Renal cortex interstitium (tissue), 15 donors: ENCODE measurements at places on chromosomes 5 and 9.

GRCh38 chr9:12923468-12924009, 148.7 kb downstream of the LURAP1L start:
- DNase-seq, result no peak

DNA sequence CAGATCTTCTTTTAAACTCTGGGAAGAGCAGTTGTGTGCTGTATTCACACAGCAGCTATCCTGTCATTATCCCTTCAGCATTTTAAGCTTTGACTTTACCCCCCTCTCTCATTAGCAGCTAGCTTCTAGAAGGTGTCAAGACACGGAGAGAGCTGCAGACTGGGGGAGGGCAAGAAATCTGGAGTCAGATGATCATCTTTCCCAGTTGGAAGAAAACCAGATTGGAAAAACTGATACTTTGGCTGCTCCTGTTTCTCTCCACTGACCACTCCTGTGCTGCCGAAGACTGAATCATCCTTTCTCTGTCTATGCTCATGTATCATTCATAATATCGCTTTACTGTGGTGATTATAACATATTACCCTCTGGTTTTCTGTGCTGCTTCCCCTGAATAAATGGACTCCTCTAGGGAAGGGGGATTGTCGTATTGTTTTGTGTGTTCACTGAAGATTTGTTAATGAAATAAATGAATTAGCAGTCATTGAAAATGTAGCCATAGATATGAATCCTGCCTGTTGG, 75.1 kb downstream of the SH3GL2 start:
- DNase-seq, result no peak

GRCh38 chr9:125558453-125559092, 148.4 kb downstream of the MAPKAP1 start:
- peak; percentile 63 for DNase-seq

- DNase-seq, result no peak
These were observed 52.0 kb downstream of the OLFM1 start for GRCh38 chr9:135139366-135139959.

DNA sequence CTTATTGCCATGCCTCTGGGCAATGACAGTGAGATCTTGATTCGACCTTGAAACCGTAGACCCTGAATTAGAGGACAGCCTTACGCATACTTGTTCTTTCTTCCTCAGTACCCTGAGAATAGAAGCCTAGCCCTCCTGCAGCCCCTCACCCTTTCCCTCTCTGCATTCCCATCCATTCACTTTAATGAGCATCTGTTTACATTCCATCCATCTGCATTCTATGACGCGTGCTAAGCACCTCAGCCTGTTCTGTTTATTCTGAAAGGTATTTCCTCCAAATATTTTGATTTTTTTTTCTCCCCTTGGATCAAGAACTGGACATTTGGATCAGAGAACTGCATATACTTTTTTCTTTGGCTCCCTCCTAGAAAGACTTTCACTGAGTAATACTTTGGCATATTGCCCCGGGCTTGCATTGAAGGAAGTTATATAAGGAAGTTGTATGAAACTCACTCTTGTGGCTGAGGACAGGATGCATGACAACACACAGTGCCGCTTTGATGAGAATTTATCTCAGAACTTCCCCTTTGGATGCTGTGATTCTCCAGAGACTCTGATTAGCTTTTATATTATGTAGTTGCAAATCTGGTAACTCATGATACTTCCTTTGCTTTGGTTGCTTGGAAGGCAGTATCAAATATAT, 15.7 kb downstream of the TMEM8B start:
- peak; percentile 61 for DNase-seq

DNA sequence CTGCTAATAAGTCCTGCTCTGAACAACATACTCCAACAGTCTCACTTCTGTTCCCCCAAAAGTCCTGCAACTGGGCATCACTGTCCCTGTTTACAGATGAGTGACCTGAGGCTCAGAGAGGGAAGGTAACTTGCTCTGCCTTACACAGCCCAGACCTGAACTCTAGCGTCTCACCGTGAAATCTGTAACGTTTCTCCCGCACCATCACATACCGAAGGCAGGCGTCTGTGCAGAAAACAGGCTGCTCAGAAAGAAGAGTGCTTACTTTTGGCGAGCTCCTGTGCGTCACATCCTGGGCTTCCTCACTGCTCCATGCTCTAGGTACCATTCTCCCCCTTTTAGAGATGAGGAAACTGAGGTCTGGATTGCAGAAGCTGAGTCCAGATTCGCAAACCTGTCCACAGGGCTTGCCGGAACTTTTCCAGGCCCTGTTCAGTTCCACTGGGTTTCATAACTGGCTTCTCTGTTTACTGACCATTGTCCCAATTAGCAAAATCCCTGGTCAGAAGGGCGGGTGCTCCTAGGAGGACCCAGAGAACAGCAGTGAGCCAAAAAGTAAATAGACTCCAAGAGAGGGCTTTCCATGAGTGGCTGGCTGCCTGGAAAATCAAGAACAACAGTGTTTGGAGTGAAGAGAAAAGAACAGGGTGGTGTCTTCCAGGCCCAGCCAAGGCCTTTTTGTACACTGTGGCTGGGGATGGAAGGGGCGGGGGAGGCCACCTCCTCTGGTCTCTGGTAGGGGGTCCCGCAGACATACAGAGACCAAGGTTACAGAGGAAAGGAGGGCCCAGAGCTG, 27.1 kb downstream of the GSN start:
- no peak for DNase-seq

GRCh38 chr5:151449297-151449696, 1.9 kb downstream of the SLC36A1 start:
- no peak for DNase-seq

GRCh38 chr9:1083325-1083913, 33.3 kb downstream of the DMRT2 start:
- DNase-seq, result no peak

DNA sequence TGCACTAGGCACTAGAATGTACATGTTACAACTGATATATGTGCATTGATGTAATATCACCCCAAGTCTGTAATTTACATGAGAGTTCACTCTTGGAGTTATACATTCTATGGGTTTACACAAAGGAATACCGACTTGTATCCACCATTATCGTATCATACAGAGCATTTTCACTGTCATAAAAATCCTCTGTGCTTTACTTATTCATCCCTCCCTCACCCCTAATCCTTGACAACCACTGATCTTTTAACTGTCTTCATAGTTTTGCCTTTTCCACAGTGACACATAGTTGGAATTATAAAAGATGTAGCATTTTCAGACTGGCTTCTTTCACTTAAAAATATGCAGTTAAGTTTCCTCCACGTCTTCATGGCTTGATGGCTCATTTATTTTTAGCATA, 11.1 kb upstream of the RFK start:
- no peak for DNase-seq

GRCh38 chr9:15191378-15191777, 115.6 kb downstream of the TTC39B start:
- no peak for DNase-seq

DNA sequence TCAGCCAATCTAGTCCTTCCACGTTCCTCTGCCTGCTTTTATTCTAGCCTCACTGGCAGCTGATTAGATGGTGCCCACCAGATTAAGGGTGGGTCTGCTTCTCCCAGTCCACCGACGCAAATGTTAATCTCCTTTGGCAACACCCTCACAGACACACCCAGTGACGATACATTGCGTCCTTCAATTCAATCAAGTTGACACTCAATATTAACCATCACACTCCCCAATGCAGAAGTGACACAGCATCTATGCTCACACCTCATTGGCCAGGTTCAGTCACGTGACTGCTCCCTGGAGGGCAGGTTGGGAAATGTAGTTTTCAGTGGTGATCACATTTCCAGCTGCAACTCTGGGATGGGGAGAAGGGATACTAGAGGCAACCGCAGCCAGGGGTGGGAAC, 13.0 kb downstream of the SUSD3 start:
- no peak for DNase-seq

GRCh38 chr9:123407217-123407851, 51.3 kb downstream of the CRB2 start:
- no peak for DNase-seq

GRCh38 chr9:81737871-81738507, 48.6 kb upstream of the TLE1 start:
- DNase-seq, result no peak

DNA sequence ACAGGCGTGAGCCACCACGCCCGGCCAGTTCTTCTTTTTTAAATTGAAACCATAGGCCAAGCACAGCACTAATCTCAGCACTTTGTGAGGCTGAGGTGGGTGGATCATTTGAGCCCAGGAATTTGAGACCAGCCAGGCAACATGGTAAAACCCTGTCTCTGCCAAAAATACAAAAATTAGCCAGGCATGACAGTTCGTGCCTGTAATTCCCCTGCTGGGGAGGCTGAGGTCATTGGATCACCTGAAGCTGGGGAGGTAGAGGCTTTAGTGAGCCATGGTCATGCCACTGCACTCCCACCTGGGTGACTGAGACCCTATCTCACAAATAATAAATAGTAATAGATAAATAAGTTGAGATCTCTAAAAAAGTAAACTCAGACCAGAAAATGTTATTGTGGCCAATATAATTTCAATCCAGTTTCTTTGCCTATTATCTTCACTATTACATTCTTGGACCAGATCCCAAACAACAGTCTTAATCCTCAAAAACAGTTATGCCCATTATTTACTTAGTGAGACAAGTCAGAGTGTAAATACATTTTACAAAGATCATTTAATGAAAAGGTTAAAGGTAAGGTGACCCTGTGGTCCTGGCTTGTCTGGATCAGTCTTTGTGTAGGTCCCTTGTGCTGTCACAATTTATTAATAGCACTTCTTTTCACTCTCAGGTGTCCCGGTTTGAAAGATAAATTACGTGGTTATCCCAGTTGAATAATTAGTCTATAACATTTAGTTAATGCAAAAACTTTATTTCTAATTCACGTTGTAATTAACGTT, 53.6 kb downstream of the RAB24 start:
- DNase-seq, result no peak

DNA sequence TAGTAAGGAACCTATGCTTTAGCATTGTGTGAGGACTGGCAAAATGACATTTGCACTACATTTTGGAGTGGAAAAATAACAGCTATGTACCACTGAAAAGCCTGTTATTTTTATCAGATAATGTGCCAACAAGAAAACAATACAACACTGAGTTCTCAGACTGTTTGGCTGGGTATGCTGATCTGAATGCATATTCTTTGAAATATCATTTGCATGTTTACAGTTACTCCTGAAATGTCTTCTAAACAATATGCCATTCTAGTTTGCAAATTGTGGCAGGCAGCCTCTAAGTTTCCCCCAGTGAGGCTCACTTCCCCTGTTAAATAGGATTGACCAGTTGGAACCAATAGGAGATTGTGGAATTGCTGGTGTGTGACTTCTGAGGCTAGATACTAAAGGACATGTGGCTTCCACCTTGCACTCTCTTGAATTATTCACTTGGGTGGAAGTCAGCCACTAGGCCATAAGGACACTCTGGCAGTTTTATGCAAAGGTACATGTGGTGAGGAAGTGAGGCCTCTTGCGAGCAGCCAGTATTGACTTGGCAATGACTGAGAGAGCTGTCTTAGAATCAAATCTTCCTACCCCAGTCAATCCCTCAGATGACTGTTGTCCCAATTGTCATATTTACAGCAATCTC, 250.4 kb upstream of the PCSK5 start:
- DNase-seq, result no peak

DNA sequence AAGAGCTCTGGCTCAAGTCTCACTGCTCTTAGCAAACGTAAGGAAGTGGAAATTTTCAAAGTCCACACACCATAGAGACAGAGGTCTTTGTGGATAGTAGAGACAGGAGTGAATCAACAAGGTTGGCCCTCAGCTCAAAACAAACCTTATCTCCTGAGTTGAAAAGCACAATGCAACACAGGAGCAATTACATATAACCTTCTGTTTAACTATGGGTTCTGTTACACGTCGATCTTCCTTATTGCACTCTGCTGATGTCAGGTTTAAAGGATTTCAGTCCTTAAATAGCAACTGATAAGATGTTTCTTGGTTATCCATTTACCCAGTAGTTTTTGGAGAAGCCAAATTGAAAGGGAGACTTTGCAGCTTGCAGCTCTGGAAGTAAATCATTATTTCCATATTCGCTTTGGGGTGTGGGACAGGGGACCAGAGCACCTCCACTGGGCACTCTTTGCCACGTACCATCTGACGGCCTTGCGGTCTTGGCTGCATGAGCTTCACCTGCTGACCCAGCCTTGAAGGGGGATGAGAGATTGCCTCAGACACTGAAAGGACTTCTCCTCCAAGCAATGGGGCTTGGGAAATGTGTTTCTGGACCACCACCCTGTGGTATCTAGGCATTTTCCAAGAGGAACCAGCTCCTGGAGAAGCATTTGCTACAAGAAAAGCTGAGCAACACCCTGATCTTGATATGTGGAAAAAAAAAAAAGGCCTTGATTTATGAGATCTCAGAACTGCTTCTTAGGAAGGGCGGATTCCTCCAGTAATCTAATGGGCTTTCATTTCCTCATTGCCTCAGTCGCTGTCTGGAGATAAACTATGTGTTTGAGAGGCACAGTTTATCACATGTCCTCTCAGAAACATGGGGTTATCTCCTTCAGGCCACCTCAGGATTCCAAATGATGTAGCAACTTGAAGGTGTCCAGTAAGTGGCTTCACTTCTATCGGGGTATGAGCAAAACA, 56.2 kb upstream of the ZNF622 start:
- no peak for DNase-seq

DNA sequence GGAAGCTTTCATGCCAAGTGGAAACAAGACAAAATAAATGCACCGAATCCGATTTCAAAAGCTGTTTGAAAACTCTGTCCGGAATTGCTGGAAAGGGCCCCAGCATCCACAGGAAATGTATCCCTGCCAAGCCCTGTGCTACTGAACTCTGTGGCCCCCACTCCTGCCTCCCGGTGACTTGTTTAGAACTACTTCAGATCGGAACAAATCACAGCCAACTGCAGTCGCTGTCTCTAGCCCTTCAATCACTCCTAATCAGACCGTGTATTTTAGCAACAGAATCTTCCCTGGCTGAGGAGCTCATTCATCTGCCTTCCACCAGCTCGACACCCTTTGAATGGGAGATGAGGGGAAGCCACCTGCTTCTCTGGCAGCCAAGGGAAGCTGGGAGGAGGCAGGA, 94.1 kb downstream of the KCNIP1 start:
- DNase-seq, result no peak

GRCh38 chr9:135023786-135024405, 63.6 kb upstream of the OLFM1 start:
- no peak for DNase-seq
